NB4 (cell line): ENCODE measurements at places on chromosomes 3 and 15.

GRCh38 chr3:174208161-174208560 is 651.0 kb upstream of the NAALADL2 start:
- no peak for DNase-seq

- no peak for DNase-seq
These were observed 2.2 kb downstream of the PTPRG start for GRCh38 chr3:61563313-61564271.

GRCh38 chr3:77933926-77934325 is 894.0 kb downstream of the ROBO2 start:
- no peak for DNase-seq

GRCh38 chr15:40843885-40844695 is at the start of gene SPINT1:
Gene SPINT1 (plus strand): TSS chr15:40844048. CDS start chr15:40844555, 507 bp downstream.
- DNase-seq = peak; percentile 73

- DNase-seq = no peak
These were observed 32.5 kb downstream of the CSPG4 start for GRCh38 chr15:75680007-75680789.

- DNase-seq = no peak
These were observed 22.2 kb downstream of the CCDC39 start for GRCh38 chr3:180657094-180657493.

- peak; percentile 42 for DNase-seq
These were observed 3.3 kb downstream of the BNIP2 start for GRCh38 chr15:59685737-59686297.

GRCh38 chr15:52115598-52116427 is 3.2 kb upstream of the BCL2L10 start:
- DNase-seq = peak; percentile 79

DNA sequence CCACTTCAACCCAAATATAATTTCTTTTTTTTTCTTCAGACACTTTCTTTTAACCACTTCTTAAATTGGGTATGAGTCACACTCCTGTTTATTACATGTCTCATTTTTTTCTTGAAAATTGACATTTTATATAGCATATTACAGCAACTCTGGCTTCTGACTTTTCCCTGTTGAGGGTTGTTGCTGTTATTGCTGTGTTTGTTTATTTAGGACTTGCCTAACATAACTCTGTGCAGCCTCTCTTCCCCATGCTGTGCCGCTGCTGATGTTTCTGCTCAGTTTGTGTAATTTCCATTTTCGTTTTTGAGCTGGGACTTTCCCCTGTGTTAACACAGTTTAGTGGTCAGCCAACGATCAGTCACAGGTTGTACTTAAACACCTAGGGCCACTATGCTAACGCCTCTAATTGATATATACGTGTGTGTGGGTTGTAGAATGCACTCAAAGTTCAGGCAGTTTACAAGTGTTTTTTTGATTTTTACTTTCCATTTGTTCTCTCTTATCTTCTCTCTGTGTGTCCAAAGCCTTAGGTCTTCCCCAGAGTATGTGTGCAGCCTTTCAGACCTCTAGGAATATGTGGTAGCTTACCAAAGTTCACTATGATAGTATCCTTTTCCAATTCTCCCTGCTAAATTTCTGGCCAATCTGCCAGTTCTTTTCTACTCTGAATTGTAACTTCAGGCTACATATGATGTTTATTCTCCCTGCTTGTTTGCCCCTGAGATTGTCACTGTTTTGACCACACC is 337.2 kb downstream of the ZBTB20 start:
- no peak for DNase-seq

- DNase-seq = peak; percentile 83
These were observed 30.8 kb upstream of the MAP3K13 start for GRCh38 chr3:185332026-185332735.

DNA sequence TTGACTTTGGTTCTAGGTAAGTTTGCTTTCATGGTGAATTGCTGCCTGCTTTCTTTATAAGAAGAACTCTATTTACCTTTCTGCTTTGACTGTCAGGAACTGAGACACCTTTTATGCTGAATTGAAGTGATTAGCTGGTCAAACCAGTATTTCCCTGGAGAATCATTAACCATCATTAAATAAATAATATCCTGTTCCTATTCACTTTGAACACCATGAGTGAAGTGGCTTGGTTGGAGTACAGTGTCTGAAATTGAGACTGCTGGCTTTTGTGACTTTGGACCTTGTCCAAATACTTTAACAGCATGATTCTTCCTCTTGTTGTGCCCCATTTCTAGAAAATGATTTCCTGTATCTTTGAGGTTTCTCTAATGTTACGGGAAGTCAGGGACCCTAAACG is 5.6 kb upstream of the TMEM62 start:
- no peak for DNase-seq

DNA sequence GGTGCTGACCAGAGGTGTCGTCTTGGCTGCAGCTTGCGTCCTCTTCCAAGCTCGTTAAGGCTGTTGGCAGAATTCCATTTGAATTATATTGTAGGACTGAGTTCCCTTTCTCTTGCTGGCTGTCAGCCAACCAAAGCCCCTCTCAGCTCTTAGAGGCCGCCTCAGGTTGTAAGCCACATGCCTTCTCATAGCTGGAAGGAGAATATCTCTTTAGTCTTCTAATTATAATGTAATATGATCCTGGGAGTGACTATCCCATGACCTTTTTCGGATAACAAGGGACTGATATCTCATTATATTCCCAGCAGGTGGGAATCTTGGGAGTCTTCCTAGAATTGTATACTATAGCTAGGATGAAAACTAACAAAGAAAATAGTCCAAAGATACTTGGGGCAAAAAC is 4.8 kb downstream of the SCG5 start:
- DNase-seq = no peak

- no peak for DNase-seq
These were observed 104.2 kb downstream of the CBLB start for GRCh38 chr3:105764378-105765307.

DNA sequence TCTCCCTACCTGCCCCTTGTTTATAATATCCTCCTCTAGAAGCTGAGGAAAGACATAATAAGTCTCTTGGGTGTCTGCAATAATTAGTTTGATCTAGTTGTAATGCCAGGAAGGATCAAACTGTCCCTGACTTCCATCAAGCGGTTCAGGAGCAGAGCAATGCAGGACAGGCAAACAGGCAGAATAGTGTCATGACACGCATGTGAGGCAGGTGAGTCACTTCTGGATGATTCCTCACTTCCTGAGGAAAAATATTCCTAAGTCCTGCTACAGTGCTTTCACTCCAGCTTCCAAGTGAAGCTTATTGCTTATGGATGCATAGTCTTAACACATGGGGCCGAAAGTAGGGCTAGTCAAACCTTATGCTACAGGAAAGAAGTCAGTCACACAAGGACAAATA is 85.8 kb downstream of the GREM1 start:
- no peak for DNase-seq

- DNase-seq = no peak
These were observed 74.0 kb downstream of the DHX36 start for GRCh38 chr3:154250291-154250690.

- no peak for DNase-seq
These were observed 102.0 kb upstream of the THRB start for GRCh38 chr3:24596626-24597025.

- DNase-seq = no peak
These were observed 4.1 kb upstream of the APOD start for GRCh38 chr3:195587824-195588223.

- no peak for DNase-seq
These were observed 20.5 kb upstream of the IQSEC1 start for GRCh38 chr3:13093687-13094086.

DNA sequence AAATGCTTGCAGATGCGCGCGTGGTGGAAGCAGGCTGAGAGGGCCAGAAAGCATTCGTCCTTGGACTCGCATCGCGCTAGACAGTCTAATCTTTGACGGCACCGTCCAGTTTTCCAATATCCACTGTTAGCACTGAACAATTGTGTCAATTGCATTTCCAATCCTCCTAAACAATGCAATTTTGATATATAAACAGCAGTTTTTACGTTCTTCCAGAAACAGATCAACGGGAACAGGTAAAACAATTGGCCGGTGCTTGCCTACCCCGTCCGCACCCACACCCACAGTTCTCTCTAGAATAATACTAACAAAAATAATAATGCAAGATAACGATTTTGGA is 17.2 kb downstream of the CPN2 start:
- DNase-seq = no peak

DNA sequence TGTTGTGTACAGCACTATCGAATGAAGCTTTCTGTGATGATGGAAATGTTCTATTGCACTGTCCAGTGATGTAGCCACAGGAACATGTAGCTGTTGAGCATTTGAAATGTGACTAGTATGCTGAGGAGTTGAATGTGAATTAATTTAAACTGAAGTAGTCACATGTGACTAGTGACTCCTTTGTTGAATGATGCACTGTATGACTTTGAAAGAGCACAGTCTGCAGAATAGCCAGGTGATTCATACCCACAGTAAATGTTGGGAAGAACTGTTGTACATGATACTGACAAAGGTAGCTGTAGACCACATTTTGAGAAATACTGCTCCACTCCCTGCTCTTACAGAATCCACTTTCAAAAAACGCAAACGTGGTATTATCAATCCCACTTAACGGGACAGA is 34.0 kb upstream of the ACTL6A start:
- no peak for DNase-seq

GRCh38 chr3:50428007-50428633 is 68.8 kb upstream of the TMEM115 start:
- DNase-seq = peak; percentile 34

DNA sequence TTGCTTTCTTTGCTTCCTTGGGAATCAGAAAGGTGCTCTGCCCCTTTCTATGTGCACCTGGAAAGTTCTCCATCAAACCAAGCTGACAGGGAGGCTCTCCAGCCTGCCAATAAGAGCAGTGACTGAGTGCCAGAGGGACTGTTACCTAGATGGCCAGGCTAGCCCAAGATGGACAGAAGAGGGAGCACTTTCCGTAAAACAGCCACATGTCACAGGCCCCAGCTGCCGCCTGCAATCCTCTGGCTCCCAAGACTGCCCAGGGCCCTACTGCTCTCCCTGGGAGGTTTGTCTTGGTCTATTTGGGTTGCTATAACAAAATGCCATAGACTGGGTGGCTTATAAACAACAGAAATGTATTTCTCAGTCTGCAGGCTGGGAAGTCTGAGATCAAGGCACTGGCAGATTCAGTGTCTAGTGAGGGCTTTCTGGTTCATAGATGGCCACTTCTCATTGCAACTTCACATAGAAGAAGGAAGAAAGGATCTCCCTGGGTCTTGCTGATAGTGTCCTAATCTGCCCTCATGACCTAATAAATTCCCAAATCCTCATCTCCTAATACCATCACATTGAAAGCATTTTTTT is 72.3 kb downstream of the TAMM41 start:
- DNase-seq = peak; percentile 43
